PC-3 (cell line): ENCODE measurements at places on chromosomes 16 and 17. TPM values are rescaled to one million over a fixed set of nuclear protein-coding genes. Genes with fewer than 3 reads are reported as not detected.

GRCh38 chr17:61323909-61324868, 75.5 kb upstream of the TBX2 start:
- no peaks in the 10 kb centered on the region for H3K36me3 ChIP-seq
- DNase-seq = peak; percentile 52
- peaks cover 26% of the 10 kb centered on the region for H3K4me1 ChIP-seq
- no peaks in the 10 kb centered on the region for H3K27me3 ChIP-seq
- H3K4me3 ChIP-seq = no peak overlapping the region
- H3K27ac ChIP-seq = no peak overlapping the region

The FOXO3B gene
- 3.5 and 4.4 TPM in 2 replicates for total RNA-seq

- no peak overlapping the region for H3K4me3 ChIP-seq
- DNase-seq = peak; percentile 62
- H3K27ac ChIP-seq = peak overlapping the region; percentile 30; the same call in 1 of the 2 replicates
- H3K36me3 ChIP-seq = no peaks in the 10 kb centered on the region
Observed at GRCh38 chr17:27989046-27989445, 53.4 kb upstream of the NLK start.

DNA sequence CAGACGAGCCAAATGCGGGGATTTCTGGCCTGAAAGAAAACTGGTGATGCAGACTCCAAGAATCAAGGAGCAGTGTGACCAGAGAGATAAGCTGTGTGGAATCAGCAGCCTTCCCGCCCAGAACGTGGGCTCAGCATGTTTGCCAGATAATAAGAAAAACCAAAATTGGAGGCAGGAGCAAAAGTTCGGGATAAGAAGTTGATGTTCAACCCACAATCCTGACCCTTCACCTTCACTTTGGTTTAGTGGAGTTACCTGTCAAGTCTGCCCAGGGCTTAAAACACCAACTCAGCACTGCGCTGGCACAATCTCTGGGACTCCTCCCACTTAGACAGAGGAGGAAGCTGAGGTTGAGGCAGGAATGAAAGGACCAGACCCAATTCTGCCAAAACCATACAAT, 3.1 kb downstream of the SLC43A2 start:
- H3K36me3 ChIP-seq = no peaks in the 10 kb centered on the region; the same call in 1 of the 2 replicates
- DNase-seq = no peak
- no peaks in the 10 kb centered on the region for H3K27me3 ChIP-seq
- no peaks in the 10 kb centered on the region for H3K4me1 ChIP-seq

GRCh38 chr17:14301279-14302090, 604 bp downstream of the HS3ST3B1 start:
- peaks cover 93% of the 10 kb centered on the region for H3K27me3 ChIP-seq
- no peak overlapping the region for H3K27ac ChIP-seq
- DNase-seq = no peak
- peak overlapping the region; percentile 65 for H3K4me3 ChIP-seq

The NOD2 gene
- 0.07 TPM in 1 of 2 replicates, not detected in the other for total RNA-seq

DNA sequence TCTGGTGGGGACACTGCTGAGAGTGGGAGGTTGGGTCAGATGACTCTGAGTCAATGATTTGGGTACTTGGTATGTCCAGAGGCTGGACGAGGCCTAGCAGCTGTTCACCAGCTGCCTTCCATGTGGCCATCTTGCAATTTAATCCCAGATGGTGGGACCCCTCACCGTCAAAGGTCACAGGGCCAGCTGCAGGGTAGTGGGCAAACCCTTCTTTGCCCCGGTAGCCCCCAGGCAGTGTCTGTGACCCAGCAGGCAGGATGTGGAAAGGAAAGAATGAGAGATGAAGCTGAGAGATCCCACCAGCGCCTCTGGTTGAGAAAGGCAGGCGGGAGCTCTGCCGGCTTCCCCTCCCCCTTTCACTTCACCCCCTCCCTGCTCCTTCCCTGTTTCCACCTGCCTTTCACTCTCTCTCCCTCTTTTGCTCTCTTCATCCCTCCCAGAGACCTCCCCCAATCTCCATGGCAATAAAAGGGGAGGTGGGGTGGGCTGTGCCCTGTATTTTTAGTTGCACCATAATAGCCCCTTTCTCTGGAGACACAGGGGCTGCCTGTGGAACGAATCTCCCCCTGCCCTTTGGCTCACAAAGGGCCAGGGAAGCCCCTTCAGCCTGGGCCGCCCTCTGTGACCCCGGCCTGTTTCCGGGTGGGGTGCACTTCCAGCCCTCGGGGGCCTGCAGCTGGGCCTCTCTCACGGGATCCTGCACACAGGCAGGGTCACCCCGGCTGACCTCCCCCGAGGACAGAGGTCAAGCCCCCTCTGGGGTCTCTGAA, 20.2 kb downstream of the CDK5RAP3 start:
- H3K36me3 ChIP-seq = no peaks in the 10 kb centered on the region
- H3K27me3 ChIP-seq = no peaks in the 10 kb centered on the region
- DNase-seq = no peak
- H3K4me3 ChIP-seq = no peak overlapping the region
- H3K27ac ChIP-seq = no peak overlapping the region

- no peak overlapping the region for H3K27ac ChIP-seq
- no peaks in the 10 kb centered on the region for H3K27me3 ChIP-seq
- H3K36me3 ChIP-seq = peaks cover 11% of the 10 kb centered on the region; the same call in 1 of the 2 replicates
Observed at GRCh38 chr17:647324-648197, 67.1 kb downstream of the VPS53 start.

DNA sequence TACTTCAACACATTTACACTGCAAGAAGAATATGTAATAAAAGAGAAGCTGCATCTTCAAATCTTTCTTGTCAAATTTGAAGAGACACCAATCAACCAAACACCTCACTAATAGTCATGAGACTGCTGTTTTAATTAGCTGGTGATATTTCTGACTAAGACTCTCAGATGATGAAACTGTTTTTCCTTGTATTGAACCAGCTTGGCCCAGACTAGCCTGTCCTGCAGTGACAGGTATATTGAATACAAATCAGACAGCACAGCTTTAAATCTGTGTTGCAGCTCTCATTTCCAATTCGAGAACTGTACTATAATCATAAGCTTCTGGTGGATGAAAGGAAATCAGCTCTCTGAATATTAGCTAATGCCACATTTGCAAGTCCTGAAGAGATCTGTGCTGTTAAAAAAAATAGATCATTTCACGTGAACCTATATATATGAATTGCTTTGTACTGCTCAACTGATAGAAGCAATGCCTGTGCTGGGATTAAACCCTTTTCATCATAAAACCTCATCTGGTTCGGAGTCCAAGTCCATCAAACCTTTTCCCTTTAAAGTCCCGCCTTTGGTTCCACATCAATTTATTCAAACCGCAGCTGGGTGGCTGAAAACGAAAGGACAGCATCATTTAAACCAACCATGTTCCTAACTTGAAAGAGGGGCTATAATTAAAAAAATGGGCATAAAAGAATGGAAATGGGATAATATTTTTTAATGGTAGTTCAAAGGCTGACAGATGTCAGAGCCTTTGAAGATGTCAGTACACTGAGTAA, 306.2 kb downstream of the CEP112 start:
- H3K36me3 ChIP-seq = no peaks in the 10 kb centered on the region
- no peaks in the 10 kb centered on the region for H3K27me3 ChIP-seq
- no peak overlapping the region for H3K4me3 ChIP-seq
- H3K4me1 ChIP-seq = no peaks in the 10 kb centered on the region

- H3K36me3 ChIP-seq = no peaks in the 10 kb centered on the region
- H3K27me3 ChIP-seq = no peaks in the 10 kb centered on the region
- no peak for DNase-seq
- H3K27ac ChIP-seq = no peak overlapping the region
Observed at GRCh38 chr16:61877436-61877835, 158.8 kb downstream of the CDH8 start.

The MT1B gene
- total RNA-seq = not detected in 2 replicates

- no peak overlapping the region for H3K27ac ChIP-seq
- no peak for DNase-seq
- H3K4me1 ChIP-seq = no peaks in the 10 kb centered on the region
- H3K4me3 ChIP-seq = no peak overlapping the region
- H3K36me3 ChIP-seq = no peaks in the 10 kb centered on the region; the same call in 1 of the 2 replicates
Observed at GRCh38 chr17:69834494-69834893, 240.5 kb upstream of the KCNJ16 start.
